Stromal cell of bone marrow (primary cell): ENCODE measurements at places on chromosomes 5 and 9.

GRCh38 chr5:76642390-76643040 lies 19.3 kb upstream of the F2RL2 start:
- no peak for DNase-seq

DNA sequence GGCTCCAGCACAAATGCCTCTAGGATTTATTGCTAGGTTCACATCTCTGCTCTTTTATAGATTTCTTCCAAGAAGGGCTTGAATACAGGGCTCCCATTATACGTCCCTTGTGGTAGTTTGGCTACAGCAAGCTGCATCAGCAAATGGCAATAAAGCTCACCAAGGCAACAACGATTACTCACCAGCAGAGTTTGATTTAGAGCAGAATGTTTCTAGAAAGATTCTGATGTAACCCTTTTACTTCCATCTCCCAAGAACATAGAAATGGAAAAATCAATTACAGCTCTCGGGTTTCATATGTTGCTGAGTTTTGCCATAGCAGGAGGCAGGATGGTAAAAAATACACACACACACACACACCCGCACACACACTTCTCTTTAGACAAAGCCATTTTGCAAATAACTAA lies 124.2 kb upstream of the TNPO1 start:
- DNase-seq: peak; percentile 70

- DNase-seq: no peak
These were observed 2.3 kb downstream of the RALGPS1 start for GRCh38 chr9:126916909-126917308.

DNA sequence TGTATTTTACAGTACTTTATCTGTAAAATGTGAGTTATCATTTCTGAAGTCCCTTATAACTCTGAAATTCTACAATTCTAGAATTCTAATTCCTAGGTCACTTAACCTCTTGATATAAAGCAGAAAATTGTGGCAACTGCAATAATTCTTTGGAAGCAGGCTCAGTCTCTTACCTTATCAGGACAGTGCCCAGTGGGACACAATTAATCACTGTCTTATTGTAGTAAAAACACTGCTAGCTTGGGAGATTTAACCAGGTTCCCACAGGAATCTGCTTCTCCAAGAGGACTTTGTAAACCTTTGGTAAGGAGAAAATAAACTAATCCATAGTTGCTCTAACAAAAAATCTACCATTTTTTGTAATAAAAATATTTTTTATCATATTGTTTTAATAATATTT lies 18.3 kb upstream of the SPATA9 start:
- DNase-seq: no peak
